ENCODE measurements at places on chromosomes 6 and 20.

DNA sequence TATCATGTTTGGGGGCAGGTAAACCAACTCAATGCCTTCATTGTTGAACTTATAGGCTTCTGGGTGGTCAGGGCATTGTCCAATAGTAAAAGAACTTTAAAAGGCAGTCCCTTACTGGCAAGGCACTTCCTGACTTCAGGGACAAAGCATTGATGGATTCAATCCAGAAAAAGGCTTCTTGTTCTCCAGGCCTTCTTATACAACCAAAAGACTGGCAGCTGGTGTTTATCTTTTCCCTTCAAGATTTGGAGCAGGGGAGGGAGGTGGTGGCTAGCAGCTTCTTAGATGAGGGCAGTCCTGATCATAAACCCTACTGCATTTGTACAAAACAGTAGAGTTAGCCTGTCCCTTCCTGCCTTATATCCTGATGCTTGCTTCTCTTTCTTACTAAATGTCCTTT, 57.5 kb downstream of the NCOA3 start:
- DNase-seq = no peak

GRCh38 chr6:145761584-145761983, 26.3 kb upstream of the EPM2A start:
- no peak for DNase-seq

DNA sequence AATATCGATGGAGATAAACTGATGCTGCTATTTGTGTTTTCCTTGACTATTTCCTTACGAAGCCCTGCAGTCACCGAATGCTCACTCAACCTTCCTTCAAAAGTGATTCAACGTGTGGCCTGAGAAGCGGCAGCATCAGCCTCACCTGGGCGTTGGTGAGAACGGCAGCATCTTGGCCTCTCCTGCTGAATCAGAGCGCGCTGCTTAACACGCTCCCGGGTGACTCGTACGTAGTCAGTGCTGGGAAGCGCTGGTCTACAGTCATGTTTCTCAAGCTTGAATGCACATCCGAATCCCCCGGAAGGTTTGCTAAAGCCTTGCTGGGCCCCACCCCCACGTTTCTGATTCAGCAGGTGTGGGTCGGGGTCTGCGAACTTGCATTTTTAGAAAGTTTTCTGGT, 214.1 kb upstream of the RREB1 start:
- no peak for DNase-seq

- DNase-seq = no peak
Measured at GRCh38 chr20:53274807-53275206, 302.6 kb downstream of the TSHZ2 start.

- peak; percentile 51 for DNase-seq
Measured at GRCh38 chr6:111715321-111715720, 109.6 kb upstream of the TRAF3IP2 start.

Measured in activated CD8-positive, alpha-beta memory T cell treated with anti-CD3 and anti-CD28 coated beads, Interleukin-2, amount 50 U/mL, for 48 hours (primary cell).